ENCODE measurements at places on chromosomes 5 and 9. TPM values are rescaled to one million over a fixed set of nuclear protein-coding genes. Genes with fewer than 3 reads are reported as not detected.
A peak's percentile ranks its signal among the peaks of the same experiment; 100 is the strongest.

DNA sequence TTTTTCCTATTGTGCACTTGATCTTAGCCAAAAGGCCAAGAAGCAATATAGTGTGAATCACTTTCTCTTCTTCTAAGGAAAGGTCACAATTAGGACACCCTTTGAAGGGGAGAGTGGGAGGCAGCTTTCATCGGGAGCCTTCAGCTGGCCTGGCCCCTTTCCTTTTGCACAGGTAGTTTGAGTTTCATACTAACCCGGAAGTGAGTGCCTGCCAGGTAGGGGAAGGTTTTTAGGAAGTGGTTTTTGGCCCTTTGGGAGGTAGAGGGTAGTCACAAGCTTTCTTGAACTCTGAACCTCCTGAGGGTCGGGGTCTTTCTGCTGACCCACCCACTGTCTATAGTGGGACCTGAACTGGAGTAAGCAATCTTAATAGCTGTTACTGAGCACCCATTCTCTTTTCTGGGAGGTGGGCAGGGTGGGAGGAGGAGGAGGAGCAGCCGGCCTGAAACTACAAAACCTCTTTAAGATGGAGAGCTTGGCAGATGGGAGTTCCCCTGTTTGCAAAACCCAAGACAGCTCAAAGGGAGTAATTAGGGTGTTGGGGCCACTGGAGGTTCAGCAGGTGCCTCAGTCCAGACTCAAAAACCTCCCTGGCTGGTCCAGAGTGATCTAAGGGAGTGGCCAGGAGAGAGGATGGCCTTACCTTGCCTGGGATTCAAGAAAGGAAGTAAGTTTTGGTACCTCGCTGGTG lies 6.0 kb downstream of the LARP1 start:
- DNase-seq = peak; percentile 60

F12 gene
- 0.66 TPM for total RNA-seq

GRCh38 chr5:60541980-60542379 lies 158.0 kb downstream of the DEPDC1B start:
- DNase-seq = no peak

- DNase-seq = no peak
Measured at GRCh38 chr9:69580582-69581214, 91.5 kb downstream of the APBA1 start.

GRCh38 chr5:18526792-18527405 lies 892.6 kb downstream of the TAF11L14 start:
- DNase-seq = no peak

IL17B gene
- not detected for total RNA-seq

STRBP gene
- total RNA-seq = 8.3 TPM

DNA sequence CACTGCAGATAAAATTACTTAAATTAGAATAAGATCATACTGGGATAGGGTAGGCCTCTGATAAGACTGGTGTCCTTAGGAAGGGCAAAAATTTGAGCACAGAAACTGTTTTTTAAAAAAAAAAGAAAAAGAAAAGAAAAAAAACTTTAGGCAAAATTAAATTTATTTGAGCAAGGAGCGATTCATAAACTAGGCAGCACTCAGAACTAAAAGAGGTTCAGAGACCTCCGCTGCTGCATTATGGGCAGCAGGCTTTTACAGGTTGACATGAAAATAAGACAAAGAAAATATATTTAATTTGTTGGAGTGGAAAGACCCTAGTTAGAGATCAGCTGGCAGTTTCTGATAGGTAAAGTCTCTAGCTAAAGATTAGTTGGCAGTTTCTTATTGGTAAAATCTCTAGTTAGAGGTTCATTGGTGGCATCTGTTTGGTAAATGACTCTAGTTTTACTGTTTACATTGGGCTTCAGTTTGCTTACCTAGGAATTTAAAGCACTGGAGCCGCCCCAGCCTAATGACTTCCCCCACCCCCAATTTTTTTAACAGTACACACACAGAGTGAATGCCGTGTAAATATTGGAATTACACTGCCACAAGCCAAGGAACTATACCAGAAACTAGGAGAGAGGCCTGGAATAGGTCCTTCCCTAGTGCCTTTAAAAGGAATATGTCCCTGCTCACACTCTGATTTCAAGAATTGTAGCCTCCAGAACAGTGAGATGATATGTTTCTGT lies 4.5 kb upstream of the PLPP6 start:
- DNase-seq = no peak

DNA sequence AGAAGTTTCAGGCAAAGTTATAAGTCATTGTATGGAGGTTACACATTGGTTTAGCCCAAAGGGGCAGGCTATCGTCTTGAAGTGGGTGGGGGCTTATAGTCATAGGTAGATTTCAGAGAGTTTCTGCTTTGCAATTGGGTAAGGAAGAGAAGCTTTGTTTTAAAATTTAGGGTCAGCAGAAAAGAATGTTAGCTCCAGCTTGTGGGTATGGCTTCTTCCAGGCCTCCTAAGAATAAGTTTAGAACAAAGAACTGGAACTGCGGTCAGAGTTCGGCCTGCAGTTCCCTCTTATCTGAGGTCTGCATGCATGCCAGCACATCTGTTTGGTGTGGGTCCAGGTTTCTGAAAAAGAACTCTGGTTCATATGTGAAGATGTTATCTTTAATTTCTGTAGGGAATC lies 96.1 kb downstream of the CYFIP2 start:
- no peak for DNase-seq

GRCh38 chr5:68534131-68534940 lies 318.8 kb downstream of the PIK3R1 start:
- DNase-seq = no peak

FLT4 gene
- 0.68 TPM for total RNA-seq

GRCh38 chr5:1997640-1998347 lies 115.1 kb upstream of the IRX4 start:
- DNase-seq = no peak

FOXD4L5 gene
- total RNA-seq = not detected

JAKMIP2 gene
- 12.2 TPM for total RNA-seq

PCDHAC1 gene
- total RNA-seq = not detected

DDX4 gene
- not detected for total RNA-seq

GRCh38 chr5:98504505-98504904 lies 269.0 kb upstream of the RGMB start:
- DNase-seq = no peak

- no peak for DNase-seq
Measured at GRCh38 chr5:120695368-120695880, 231.3 kb downstream of the PRR16 start.

DNA sequence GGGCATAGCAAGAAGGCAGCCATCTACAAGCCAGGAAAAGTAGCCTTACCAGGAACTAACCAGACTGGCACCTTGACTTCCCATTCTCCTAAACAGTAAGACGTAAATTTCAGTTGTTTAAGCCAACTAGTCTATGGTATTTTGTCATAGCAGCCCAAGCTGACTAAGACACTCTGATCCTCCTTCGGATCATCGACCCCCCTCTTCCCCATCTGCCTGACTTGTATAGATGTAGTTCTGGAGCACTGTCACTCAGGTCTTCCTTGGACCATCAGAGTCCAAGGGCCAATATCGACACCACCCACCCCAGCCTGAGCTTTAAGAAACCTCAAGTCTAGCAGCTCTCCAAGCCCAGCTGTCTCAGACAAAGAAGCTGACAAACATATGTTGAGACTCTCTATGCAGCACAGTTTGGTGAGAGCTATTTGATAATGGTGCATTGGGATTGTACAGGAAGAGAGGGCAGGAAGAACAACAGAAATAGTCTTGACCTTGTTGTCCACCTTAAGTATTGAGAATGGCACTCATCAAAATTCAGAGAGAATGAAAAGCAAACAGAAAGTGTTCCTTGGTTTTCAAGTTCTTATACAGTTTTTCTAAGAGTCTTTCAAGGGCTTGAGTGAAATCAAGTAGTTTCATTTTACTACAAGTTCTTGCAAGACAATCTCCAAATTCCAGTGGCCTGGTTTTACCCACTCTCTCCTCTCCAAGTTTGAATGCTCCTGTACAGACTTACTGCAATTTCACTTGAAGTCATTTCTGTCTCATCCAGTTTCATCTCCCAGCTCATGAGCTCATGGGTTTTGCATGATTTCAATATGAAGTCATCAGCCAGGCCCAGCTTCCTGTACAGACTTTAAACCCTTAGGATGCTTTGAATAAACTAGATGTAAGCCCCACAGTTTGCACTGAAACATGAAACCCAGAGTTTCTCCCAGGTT lies 122.3 kb upstream of the RAI14 start:
- DNase-seq = no peak

DNA sequence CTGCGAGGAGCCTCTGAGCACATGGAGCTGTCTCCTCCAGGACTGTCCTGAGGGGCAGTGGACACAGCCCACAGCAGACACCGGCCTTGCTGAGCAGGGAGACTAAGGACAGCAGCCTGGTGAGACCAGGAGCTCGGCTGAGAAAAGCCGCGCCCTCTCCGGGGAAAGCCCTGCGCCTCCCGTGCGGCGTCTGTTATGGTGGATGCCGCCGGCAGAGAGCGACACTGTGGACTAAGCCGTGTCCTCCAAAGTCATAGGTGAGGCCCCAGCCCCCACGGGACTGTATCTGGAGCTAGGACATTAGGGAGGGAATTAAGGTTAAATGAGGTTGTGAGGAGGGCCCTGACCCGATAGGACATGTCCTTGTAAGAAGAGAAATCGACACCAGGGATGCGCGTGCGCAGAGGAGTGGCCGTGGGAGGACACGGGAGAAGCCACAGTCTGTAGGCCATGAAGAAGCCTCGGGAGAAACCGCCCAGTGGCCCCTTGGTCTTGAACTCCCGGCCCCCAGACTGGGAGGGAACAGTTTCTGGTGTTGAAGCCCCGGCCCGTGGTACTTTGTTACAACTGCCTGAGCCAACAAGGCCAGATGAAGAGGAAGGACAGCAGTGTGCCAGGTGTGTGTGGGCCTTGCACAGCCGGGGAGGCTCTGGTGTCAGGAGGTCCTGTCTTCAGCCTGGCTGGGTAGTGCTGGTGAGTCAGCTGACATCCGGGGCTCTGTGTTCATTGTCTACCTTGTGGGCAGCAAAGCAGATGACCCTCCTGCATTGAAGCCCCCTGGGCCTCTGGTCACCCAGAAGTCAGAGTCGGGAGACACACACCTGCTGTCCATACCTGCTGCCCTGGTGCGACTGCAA lies 22.1 kb downstream of the MRPL36 start:
- DNase-seq = no peak

DNA sequence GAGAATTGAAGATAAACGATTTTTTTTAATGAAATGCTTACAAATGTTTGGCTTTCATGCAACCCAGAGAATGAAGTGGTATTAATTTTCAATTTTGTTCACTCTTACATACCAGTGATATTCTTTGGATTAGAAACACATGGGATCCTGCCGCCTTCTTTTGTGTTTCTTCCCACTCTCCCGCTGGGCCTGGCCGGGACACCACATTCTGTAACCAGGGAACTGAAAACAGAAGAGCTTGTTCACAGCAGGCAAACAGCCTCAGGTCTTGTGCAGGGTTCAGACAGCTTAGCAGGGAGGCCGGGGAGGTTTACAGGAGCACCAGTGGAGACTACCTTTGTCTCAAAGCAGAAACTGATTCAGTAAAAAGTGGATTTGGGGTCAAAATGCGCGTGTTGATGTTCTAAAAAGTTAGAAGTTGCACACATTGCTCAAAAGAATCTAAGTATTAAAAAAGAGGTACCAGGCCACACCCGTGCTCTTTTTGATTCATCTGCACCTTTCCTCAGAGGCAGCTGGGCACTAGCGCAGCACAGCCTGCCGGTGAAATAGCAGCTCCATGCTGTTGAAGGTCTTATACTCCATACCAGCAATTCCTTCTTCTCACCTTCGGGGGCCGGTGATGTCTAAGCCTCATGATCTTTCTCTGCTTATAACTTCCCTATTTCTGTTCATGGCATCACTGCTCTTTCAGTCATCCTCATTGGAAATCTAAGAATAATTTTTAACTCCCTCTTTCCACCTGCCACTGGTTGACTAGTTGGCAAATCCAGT lies 67.1 kb downstream of the GRAMD2B start:
- no peak for DNase-seq

DMRT1 gene
- not detected for total RNA-seq

DNA sequence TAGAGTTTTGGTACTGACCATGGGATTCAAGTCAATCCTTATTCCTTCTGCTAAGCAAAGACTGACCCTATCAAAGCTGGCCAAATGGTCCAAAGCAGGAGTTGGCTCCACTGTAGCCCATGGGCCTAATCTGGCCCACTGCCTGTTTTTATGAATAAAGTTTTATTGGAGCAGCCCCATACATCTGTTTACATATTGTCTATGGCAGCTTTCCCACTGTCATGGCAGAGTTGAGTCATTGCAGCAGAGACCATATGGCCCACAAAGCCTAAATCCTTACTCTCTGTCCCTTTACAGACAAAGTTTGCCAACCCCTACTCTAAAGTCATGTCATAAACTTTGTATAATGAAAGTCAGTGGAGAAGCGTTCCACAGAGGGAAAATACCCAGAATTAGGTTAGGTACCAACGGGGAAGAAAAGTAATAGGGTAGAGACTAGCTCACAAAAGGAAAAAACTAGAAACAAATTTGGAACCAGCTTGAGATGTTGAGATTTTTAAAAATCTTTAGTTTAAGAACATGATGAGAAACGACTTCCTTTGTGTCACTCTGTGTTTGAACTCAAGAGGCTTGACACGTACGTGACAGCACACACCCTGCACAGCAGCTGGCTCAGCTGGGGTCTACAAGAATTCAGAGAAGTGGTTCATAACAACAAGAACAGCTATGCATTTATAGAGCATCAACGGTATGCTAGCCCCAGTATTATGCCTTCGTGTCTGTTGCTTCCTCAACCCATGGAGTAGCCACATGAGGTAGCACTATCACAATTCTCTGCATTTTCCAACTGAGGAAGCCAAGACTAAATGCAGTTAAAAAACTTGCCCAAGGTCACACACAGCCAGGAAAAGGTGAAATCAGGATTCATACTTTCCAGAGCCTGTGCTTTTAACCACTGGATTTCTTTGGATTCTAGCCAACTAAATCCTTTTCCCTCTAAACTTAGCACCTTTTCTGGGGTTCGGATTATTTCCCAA lies 198.9 kb upstream of the WWC1 start:
- no peak for DNase-seq

GNA14 gene
- 1.8 TPM for total RNA-seq

GRCh38 chr9:34630402-34631154 lies 1.7 kb upstream of the ARID3C start:
- DNase-seq = no peak

- no peak for DNase-seq
Measured at GRCh38 chr9:106052166-106052565, 357.8 kb downstream of the TMEM38B start.

- no peak for DNase-seq
Measured at GRCh38 chr9:7094576-7094975, 336.8 kb downstream of the KDM4C start.

- peak; percentile 54 for DNase-seq
Measured at GRCh38 chr5:175517824-175518450, 39.6 kb downstream of the SFXN1 start.

Measured in natural killer cell (primary cell).